Stimulated activated CD8-positive, alpha-beta memory T cell treated with anti-CD3 and anti-CD28 coated beads, Interleukin-2, amount 100 ng/mL, for 1 hour (primary cell): ENCODE measurements at places on chromosomes 13 and 19.
A peak's percentile ranks its signal among the peaks of the same experiment; 100 is the strongest.

DNA sequence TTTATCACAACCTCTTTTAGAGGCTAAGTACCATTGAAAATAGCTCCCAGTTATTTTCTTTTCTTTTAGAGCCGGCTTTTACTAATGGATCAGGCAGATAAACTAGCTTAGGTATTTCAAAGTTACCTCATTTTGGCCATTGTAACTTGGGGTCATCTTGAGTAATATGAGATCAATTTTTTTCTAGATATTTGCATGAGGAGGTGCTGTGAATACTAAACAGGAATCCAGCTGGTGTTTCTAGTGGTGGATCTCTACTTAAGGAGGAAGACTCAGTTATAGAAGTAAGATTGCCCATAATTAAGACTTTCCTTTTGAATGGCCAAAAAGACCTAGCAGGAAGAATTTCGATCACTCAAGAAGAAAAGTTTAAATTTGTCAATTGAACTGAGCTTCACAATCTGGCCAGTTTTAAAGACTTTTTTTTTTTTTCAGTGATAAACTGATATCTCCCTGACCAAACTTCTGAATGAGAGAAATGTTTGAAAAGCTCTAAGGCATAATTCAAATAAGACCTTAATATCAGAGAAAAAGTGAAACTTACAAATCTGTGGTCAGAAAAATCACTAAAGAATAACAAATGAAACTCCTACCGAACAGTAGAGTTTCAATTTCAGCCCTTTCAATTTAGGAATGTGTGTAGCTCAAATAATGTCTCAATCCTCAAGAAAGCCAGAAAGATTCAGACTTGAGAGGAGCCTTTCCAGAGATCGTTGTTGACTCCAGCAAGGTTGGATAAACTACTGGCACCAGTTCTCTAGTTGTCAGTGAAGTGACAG, 11.6 kb upstream of the NAA16 start:
- no peak for DNase-seq

DNA sequence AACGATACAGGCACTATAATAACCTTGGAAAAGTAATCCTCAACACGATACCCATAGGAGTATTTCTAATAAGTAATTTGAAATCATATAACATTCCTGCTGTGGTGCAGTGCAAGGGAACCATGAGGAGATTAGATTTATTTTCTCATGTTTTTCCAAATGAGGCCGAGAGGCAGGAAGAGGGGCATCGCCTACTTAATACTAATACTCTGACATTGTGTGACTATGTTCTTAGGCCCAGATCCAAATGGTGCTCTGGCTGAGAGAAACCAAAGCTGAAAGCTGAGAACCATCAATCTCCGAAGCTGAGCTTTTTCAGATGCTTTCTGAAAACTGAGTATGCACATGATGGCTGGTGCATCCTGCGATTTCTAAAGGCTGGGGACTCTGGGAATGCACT, 248.0 kb upstream of the MAB21L1 start:
- DNase-seq: no peak

- DNase-seq: peak; percentile 57
Measured at GRCh38 chr19:4636151-4636717, 3.1 kb upstream of the TNFAIP8L1 start.

DNA sequence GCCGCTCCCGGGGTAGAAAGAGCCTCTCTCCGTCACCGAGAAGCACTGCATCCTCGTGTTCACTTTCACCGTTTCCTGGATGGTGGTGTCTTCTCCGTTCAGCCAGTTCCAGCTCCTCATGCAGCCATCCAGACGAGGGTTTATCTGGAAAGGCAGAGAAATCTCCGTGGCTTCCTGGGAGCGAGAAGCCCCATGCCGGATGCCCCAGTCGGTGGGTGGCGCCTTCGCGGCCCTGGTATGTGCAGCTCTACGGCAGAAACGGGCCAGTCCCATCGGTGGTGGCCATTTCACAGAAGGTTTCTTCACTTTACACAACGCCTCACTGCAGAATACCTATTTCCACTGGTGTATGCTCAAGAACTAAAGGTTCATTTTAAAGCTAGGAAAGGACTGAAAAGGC, 36.9 kb downstream of the GAS6 start:
- DNase-seq: no peak

- DNase-seq: no peak
Measured at GRCh38 chr13:39565036-39565949, 37.7 kb downstream of the LHFPL6 start.
